ENCODE measurements at places on chromosomes 5 and 9. TPM values are rescaled to one million over a fixed set of nuclear protein-coding genes. Genes with fewer than 3 reads are reported as not detected.
A peak's percentile ranks its signal among the peaks of the same experiment; 100 is the strongest.

The OSMR gene
- 57.1 TPM for total RNA-seq

The COL5A1 gene
- 64.7 TPM for total RNA-seq

The PKD2L2 gene
- total RNA-seq = not detected

GRCh38 chr9:134007150-134007549 lies 15.0 kb upstream of the VAV2 start:
- DNase-seq = no peak

GRCh38 chr5:135135530-135136226 lies 101.7 kb upstream of the PITX1 start:
- peak; percentile 83 for DNase-seq

- DNase-seq = no peak
These were observed 21.8 kb downstream of the MTMR12 start for GRCh38 chr5:32290922-32291321.

- DNase-seq = no peak
These were observed 91.8 kb upstream of the MTAP start for GRCh38 chr9:21710548-21711191.

DNA sequence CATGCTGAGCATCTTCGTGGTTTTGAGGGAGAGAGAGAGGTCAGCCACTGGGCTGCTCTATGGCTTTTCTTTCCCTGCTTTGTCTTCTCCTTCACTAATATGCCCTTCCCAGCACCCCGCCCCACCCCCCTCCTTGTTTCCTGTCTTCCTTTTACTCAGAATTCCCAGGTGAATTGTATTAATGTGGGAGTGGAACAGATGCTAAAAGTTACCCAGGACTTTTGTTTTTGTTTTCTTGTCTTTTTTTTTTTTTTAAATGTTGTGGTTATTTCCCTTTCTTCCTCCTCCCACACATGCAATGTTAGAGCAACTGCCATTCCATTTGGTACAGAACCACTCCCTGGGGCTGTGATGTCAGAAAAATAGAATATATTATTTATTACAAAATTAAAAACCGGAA lies 442.7 kb upstream of the CD180 start:
- no peak for DNase-seq

- no peak for DNase-seq
These were observed 120.2 kb downstream of the SEMA6A start for GRCh38 chr5:116454417-116454927.
